Stimulated activated CD8-positive, alpha-beta memory T cell treated with anti-CD3 and anti-CD28 coated beads, Interleukin-7, amount 100 ng/mL, for 1 hour (primary cell): ENCODE measurements at places on chromosomes 5 and 9.

GRCh38 chr5:42514754-42515153 lies 91.5 kb downstream of the GHR start:
- no peak for DNase-seq

DNA sequence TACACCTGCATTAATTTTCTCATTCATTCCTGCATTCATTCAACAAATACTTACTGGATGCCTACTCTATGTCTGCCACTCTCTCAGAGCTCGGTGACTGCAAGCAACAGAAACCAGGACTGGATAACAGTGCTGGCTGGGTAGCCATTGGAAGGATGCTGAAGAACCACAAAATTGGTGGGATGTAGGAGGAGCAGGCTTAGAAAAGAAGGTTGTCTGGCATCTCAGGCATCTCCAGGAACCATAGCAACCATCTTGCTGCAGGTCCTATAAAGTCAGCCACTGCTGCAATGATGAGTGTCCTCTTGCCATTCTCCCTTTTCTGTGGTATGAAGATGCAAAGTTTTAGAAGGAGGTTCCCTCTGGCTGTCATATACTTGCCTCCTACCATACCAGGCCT lies 168.6 kb downstream of the FGF18 start:
- no peak for DNase-seq

GRCh38 chr9:8852301-8852864 lies 1052.8 kb upstream of the DMAC1 start:
- no peak for DNase-seq

GRCh38 chr9:26535151-26535550 lies 357.5 kb downstream of the CAAP1 start:
- DNase-seq = no peak

DNA sequence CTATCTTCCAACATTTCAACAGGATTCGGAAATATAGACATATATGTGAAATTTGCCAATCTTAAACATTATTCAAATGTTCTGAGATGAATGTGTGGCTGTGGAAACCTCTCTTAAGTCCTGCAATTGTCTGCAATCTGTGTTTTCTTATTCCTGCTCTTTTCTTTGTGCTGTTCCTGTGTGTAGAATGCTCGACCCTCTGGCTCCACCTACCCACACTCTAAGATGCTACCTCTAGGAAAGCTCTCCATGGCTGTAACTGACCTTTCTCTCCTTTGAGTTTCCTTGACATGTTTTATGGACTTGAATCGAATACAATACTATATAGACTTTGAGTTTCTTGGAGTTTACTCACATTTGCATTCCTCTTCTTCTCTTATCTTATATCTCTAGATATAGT lies 120.6 kb upstream of the ASTN2 start:
- DNase-seq = no peak

GRCh38 chr5:56422076-56422762 lies 189.1 kb upstream of the ANKRD55 start:
- no peak for DNase-seq

DNA sequence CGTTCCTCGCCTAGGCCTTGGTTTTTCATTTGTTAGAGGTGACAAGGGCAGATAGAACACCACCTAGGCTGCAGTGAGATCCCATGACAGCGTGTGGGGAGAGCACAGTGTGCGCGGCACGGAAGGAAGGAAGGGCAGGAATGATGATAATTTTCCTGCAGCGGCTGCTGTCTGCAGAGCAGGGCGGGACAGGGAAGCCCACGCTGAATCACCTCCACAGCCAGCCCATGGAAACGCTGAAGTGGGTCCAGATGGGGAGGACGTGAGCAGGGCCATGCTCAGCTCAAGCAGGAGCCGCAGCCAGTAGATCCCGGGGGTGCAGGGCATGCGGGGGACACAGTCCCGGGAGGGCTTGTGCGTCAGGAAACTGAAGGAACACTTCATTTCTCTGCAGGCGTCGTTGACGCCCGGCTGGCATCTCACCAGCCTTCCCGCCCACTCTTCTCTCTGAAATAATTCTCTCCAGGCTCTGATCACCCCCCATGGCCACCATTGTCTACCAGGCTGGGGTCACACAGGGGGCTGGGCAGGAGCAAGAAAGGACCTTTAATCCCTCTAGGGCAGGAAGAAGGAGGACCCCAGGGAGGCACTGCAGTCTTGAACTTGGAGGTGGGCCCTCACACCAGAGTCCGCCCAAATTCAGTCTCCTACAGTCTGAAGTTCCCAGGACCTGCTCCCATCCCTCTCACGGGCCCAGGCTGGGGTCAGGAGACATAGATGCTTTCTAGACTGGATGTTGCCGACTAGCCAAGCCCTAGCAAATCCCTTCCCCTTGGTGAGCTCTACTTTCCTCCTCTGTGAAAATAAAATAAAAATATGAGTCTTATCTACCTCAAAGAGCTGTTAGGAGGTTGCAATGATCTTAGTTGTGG lies 20.9 kb upstream of the SYNPO start:
- DNase-seq = no peak

- DNase-seq = no peak
These were observed 690.3 kb upstream of the DMAC1 start for GRCh38 chr9:8489835-8490234.

- no peak for DNase-seq
These were observed 78.1 kb downstream of the PHF2 start for GRCh38 chr9:93654351-93654961.

GRCh38 chr5:139177809-139178588 lies 20.2 kb downstream of the SIL1 start:
- DNase-seq = no peak

- DNase-seq = no peak
These were observed 4.8 kb downstream of the HK3 start for GRCh38 chr5:176894298-176894697.

DNA sequence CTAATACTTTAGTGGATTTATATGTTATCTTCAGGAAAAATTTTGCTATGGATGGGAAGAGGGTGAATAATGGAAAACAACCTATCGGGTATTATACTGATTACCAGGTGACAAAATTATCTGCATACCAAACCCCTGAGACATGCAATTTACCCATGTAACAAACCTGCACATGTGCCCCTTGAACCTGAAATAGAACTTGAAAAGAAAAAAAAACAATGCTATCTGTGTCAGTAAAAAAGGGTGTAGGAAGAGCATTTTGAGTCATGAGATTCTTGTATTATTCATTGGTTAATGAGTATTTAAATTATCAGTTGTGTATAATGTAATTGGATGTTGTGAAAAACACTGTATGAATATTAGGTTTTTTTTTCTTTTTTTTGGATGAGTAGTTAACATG lies 75.4 kb downstream of the PRR16 start:
- DNase-seq = no peak

DNA sequence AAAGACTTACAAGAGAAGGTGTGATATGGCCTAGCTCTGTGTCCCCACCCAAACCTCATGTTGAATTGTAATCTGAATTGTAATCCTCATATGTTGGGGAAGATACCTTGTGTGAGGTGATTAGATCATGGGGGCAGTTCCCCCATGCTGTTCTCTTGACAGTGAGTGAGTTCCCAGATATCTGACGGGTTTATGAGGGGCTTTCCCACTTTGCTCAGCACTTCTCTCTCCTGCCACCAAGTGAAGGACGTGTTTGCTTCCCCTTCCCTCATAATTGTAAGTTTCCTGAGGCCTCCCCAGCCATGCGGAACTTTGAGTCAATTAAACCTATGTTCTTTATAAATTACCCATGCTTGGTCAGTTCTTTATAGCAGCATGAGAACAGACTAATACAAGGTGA lies 49.0 kb downstream of the CDO1 start:
- no peak for DNase-seq

DNA sequence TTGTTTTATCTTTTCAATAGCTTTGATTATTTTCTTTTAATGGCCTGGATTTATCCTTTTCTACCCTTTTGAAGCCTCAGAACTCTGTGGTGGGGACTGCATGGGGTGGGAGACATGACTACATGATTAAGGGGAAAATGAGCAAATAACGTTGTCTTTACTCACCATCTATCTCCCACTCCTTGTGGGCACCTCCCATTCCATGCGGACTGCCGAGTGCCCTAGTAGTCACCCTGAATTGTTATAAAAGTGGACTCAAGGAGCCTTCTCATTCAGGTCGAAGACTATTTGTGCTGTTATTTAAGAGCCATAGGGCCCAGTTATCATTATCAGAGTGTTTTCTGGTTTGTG lies 281.8 kb downstream of the MLLT3 start:
- no peak for DNase-seq

GRCh38 chr9:14336244-14336643 lies 22.3 kb upstream of the NFIB start:
- DNase-seq = no peak

- DNase-seq = no peak
These were observed 30.0 kb upstream of the PHF2 start for GRCh38 chr9:93546356-93546755.

GRCh38 chr5:96968074-96968473 lies 32.2 kb downstream of the LNPEP start:
- DNase-seq = no peak

DNA sequence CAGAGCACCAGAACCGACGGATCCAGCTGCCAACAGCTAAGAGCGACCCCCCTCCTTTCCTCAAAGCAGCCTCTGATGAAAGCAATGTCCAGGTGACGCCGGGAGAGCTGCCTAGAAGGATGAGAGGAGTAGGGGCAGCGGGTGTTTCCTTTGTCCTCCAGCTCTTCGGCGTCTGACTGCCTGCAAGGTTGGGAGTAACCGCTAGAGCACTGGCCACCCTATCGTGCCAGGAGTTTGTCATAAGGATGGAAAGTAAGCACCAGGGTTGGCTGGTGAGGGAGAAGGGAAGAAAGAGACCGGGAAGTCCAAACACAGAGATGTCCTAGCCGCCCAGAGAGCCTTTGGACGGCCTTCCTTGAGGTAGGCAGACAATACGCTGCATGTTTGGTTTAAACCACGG lies 10.8 kb downstream of the MRPL36 start:
- no peak for DNase-seq

DNA sequence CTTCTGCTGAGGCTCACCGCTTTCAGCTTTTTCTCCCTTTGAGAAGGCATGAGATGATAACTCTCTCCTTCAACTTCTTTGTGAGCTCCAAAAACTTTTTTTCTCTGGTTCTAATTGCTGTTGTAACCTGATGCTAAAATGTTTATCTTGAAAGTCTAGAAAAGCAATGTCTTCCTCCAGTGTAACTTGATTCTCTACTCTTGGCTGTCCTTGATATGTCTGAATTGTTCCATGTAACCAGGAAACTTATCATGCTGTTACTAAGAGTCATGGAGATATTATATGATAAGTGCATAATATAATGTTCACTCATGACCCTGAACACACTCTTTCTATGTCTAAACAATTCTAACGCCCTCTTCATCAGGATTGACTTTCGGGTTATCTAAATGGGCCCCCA lies 128.0 kb upstream of the ABCA1 start:
- no peak for DNase-seq

GRCh38 chr9:91844701-91845291 lies 105.2 kb downstream of the ROR2 start:
- DNase-seq = no peak
